ENCODE measurements at places on chromosomes 12 and 14. TPM values are rescaled to one million over a fixed set of nuclear protein-coding genes. Genes with fewer than 3 reads are reported as not detected.

Gene ZNF268
- polyA plus RNA-seq: 25.1 TPM

Gene STXBP6
- 51.9 TPM for polyA plus RNA-seq

Gene KCNH3
- polyA plus RNA-seq: 1.8 TPM

Gene SLC39A2
- 0.38 TPM for polyA plus RNA-seq

Gene KRT6A
- polyA plus RNA-seq: not detected

DNA sequence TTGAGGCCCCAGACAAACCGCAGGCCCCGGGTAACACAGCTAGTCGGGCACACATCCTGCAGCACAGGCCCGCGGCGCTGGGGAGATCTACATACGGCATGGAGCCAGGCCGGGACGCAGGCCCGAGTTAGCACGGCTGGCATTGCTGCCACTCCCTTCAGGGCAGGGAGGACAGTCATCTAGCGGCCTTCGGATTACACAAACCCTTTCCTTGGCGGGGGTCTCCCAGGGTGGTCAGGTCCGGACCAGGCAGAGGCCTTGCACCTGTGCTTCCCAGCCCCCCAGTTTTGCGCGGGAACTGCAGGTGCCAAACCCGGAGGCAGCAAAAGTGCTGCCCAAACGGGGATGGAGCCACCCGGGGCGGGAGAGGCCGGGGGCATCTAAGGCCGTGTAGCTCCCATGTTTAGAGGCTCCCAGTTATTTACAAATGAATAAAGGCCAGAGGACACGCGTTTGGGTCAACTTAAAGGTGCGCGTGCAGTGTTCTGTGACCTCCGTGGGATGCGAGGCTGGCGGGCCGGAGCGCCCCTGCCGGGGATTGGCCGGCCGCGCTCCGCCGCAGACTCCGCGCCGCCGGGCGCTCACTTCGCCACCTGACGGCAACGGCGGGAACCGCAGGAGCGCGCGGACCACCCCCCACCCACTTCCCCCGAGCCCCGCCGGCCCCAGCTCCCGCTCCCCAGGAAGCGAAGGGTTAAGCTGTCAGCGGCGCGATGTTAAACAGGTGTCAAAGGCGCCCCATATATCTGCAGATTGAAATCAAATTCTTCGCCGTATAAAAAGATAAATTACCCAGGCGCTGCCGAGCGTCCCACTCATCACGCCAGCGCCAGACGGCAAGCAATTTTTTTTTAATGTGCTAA is 18.1 kb downstream of the VSX2 start:
- peak; percentile 89 for DNase-seq

GRCh38 chr12:70617450-70617849 is 19.8 kb downstream of the PTPRB start:
- no peak for DNase-seq

- DNase-seq: no peak
These were observed 28.3 kb upstream of the CMKLR1 start for GRCh38 chr12:108367436-108367835.

DNA sequence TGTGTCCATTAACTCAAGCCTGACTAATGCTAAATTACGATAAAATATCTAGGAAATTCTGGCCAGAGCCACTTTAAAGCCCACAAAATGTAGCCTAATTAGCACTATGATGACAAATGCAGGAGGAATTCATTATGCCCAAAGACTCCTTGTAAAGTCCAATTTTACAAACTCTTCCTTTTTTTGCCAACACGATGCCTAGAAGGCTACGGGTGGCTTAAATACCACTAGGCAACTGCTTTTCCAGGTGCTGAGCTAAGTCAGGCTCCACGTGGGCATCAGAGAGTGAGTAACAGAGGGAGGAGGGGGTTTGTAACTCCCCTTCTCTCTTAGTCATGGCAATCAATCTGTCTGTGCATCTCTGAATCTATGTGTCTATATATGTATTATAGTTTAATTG is 172.4 kb upstream of the NTF3 start:
- DNase-seq: no peak

GRCh38 chr14:105374389-105374788 is 23.9 kb upstream of the TEX22 start:
- DNase-seq: no peak

DNA sequence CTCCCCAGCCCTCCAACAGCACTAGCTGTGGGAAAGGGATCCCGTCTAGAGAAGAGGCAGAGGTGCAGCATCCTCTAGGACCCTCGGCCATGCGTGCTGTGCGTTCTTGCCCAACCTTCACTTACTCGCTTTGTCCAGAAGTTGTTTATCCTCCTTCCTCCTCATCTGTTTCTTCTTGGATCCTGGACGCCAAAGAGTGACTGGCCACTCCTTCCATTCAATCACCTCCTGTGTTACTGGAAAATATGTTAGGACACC is 140.5 kb downstream of the ZFP36L1 start:
- no peak for DNase-seq

GRCh38 chr14:51792809-51793208 is 67.6 kb upstream of the GNG2 start:
- no peak for DNase-seq

DNA sequence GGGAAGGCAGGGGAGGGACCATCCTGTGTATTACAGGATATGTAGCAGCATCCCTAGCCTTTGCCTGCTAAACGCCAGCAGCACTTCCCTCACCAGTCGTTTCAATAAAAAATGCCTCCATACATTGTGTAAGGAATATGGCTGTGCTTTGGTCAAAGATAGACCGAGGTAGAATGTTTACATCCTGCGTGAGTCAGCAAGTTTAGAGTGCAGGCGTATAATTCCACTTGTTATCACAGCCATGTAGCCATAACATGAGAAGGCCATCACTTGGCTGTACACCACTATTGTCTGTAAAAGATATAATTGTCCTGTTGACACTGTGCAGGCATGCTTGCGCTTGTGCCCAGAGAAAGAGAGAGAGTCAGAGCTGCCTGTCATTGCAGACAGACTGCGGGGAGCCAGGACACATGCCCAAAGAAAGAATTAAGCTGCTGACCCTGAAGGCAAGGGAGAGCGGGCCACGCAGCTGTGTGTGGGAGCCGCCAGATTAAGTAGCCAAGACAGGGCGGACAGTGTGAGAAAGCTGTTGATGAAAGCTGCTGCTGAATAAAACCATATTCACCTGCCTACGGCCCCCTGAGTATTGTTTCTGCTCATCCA is 68.4 kb downstream of the CRACR2A start:
- no peak for DNase-seq

GRCh38 chr12:62625228-62625627 is 158.6 kb downstream of the MON2 start:
- DNase-seq: no peak

DNA sequence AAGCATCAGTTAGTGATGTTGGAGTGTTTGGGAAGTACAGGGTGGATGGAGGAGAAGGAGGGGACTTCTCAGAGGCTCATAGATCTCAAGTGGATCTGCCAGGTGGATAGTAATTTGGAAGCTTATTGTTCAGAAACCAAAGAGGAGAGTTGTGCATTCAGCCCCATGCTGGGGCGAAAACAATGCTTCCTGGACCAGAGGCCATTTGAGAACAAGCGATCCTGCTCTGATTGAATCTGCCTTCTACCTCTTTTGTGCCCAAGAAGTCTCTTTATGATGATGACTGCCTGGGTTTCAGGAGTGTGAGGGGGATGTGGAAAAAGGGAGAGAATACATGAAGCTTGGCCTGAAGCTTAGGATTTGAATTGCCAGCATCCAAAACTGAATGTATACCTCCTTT is 110.8 kb upstream of the SRRM4 start:
- no peak for DNase-seq

GRCh38 chr14:29821242-29821641 is 106.4 kb downstream of the PRKD1 start:
- no peak for DNase-seq

DNA sequence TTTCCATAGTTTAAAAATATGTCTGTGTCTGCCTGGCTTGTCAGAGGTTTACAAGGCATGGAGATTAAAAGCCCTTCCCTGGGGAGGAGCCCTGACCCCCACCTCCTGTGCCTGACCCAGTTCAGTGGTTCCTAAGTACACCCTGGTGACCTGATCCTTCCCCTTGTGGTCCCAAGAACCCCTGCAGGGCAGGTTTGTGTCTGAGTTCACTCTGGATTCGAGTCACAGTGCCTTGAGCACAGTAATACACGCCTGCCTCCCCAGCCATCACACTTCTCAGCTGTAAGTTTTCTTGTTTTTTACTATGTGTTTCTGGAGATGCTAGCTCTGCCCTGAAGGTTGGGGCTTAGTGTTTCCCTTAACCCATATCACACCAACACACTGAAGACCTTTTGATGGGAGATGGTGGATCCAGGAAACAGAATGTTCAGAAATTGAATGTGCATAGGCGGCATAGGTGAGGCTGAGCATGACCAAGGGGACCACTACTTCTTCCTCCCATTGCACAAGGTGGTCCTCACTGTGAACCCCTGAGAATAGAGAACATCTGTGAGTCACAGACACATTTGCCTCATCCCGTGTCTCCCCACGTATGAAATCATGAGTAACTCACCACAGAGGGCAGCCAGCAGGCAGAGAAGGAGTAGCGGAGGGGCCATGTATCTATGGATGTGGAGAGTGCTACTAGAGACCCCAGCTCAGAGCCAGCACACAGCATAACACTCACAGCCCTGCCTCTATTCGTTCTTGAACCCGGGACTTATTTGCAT is 962.9 kb downstream of the TMEM121 start:
- DNase-seq: no peak

DNA sequence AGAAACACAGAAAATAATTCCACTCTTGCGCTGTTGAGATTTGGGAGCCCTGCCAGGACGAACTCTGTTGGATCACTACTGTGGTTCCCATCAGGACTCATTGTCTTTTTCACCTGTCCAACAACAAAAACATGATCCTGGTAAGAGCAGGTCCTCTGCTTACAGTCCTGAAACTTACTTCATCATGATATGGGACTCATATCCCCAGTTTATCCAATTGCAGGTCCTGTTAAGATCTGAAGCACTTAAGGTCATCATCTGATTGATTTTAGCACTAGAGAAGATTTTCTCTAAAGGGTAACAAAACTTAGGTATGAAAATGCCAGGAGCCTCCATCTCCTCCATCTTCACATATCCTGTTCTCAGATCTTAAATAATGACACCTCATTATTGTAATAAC is at the start of gene OR6S1:
OR6S1 (minus strand) TSS at position 101 of the 400 bp plus-strand sequence; CDS start at position 101, 0 bp downstream.
- no peak for DNase-seq
